ENCODE measurements at places on chromosomes 6 and 20.

DNA sequence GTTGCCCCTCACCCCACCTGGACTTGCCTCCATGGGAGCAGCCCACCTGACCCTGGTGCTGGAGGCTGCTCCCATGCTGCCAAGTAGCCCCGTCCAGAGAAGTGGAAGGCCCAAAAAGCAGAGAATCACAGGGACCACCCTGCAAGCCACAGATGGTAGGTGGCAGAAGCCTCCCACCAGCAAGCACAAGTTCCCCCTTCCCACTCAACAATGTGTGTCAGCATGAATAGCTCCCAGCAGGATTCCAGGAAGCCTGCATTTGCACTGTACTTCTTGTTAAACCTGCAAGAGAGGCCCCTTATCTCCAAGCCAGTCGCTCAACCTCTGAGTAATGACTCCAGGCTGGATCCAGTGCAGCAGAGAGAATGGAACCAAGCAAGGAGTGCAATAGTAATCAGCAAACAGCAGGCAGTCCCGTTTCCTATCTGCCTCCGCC lies 180.8 kb upstream of the CST7 start:
- DNase-seq: no peak

DNA sequence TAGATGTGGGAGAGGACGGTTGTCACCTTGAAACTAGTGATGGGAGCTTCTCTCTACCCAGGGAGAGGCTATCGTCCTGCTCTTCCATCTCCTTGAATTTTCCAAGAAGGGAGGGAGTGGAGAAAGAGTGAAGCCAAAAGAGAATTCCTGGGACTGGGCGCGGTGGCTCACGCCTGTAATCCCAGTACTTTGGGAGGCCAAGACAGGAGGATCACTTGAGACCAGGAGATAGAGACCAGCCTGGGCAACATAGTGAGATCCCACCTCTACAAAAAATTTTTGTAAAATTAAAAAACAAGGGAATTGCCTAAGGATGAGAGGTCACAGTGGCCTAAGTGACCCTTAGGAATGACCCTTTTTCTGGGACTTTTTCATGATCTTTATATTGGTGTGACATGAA lies 8.8 kb downstream of the MYH7B start:
- no peak for DNase-seq

- DNase-seq: no peak
Observed at GRCh38 chr6:144158133-144158532, 7.8 kb downstream of the STX11 start.

DNA sequence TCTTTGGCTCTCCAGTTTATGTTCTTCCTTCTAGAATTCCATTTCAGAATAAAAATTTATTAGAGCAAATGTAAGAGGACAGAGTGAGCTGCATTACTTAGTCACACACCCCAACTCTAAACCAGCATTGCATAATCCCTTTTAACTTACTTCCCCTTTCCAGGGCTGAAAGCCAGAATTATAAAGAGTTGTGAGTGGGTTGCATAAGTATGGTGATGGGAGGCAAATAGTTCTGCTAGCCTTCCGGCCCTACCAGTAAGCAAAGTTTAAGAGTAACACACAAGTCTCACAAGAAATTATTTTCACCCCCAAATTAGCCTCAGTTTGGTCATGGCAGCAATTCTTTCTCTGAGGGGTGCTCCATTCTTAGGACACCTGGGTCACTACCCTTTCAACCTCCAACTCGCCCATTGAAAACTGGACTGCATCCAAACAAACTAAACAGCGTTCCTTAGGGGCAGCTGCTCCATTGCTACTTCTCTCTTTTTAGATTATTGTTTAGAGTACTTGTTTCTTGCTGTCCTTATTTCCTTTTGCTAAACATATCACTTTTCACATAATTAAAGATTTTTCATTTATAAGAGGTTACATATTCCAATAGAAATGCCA lies 1.6 kb downstream of the KIAA0408 start:
- peak; percentile 92 for DNase-seq

- DNase-seq: no peak
Observed at GRCh38 chr6:163835439-163836171, 421.1 kb downstream of the QKI start.

GRCh38 chr6:125066964-125067363 lies 86.6 kb upstream of the TPD52L1 start:
- peak; percentile 47 for DNase-seq

DNA sequence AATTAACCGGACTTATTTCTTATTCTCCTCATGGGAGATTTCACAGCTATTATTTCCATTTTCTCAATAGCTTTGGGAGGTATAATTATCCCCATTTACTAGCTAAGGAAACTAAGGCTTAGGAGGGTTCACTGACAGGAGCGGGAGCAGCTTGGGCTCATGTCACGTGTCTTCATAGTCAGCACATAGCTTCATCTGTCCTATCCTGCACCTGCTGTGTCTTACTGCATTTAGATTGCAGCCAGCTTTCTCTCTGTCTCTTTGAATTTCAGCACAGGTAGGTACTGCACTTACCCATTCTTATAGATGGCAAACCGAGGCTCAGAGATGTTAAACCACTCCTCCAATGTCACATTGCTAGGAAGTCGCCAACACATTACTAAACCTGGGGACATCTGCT lies 839.9 kb downstream of the MAFB start:
- no peak for DNase-seq

- DNase-seq: no peak
Observed at GRCh38 chr6:87747646-87748045, 45.6 kb upstream of the AKIRIN2 start.

GRCh38 chr20:36315545-36316351 lies 9.6 kb downstream of the DLGAP4 start:
- DNase-seq: no peak

DNA sequence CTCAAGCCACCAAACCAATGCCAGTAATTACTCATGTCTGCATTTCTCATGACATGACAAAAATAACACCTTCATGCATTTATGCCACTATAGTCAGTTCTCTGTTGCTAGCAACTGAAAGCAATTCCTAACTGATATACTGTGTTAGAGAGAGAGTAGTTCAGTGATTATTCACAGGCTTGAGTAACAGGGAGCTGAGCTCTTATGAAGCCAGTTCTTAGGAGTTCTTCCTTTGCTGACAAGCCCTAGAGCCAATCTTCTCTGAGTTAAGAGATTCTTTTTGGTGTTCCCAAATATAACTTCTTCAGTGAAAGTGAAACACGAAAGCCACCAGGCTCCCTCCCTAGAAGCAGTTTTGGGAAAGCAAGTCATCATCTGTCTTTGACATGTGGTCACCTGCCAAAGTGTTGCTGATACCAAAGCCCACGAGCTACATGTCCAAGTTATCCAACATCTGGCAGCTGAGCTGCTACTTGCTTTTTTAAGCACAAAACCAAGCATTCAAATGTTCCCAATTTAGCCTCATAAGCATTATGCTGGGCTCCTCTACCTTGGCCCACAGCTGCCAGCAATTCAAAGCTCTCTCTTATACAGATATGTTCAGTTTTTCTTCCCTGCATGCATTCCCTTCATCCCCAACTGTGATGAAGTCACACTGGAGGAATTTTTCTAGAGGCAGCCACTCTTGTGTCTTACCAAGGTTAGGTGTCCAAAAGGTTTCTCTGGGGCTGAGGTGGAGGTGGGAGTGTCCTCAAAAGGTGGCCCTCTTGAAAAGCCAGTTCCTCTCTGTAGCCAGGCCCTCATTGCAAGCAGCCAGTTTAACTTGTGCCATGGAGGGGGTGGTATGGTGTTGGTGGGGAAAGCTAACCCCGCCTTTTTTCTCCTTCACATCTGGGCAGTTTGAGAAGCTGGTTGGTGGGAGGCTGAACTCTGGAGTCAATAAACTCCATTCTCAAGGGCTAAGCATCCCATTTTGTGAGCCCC lies 92.7 kb upstream of the ARMC2 start:
- DNase-seq: no peak

GRCh38 chr6:133108419-133108818 lies 132.7 kb upstream of the EYA4 start:
- no peak for DNase-seq

DNA sequence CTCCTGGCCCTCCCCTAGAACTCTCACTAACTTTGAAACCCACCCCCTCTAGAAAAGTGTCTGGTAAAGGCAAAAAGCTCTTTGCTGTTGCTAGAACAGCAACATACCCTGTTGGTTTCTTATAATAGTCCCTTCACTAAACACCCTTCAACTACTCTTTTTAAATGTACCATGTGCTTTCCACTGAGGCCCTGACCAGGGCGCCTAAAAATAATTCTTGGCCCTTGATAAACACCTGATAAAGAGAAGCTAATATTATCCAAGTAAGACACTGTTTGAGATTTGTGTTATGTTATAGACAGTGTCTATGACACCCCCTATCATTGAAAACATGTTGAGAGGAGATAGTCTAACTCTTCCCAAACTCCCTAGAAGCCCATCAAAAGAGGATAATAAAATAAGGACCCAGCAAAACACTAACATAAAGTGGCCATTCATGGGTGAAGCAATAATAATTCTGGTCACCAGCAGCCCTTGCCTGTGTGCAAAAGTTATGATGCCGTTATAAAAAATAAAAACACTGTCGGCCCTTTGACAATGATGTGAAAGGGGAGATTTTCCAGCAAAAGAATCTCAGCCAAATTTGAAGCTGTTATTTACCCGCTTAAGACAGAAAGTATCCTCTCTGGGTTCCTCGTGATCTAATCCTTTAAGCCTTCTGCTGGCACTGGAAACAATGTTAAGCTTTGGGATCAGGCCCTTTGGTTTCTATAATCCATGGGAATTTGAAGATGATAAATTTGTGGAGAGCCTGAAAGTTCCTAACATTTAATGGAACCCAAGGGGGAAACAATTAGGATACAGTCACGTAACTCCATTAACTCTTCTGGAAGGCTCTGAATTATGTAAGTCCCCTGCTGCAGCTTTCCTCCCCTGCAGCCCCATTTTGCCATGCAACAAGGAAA lies 122.6 kb upstream of the PLCB4 start:
- DNase-seq: no peak

DNA sequence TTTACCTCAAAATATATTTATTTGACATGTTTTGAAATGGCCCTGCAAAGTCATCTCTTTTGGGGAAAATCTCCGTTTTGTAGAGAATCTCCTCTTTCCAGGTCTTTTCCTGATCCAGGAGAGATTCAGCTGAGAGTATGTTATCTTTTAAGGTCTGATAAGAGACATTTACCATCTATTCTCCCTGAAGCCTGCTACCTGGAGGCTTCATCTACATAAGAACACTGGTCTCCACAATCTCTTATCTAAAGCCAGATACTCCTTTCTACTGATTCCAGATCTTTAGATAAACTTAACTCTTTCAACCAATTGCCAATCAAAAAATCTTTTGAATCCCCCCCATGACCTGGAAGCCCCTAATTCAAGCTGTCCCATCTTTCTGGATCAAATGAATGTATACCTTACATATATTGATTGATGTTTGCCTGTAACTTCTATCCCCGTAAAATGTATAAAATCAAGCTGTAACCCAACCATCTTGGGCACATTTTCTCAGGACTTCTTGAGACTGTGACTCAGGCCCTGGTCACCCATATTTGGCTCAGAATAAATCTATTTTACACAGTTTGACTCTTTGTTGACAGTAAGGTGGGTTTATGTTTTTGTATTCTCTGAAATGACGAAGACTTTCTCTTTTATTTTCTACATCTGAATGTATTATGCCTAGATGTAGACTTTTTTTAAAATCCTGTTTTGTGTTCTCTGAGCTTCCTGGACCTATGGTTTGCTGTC lies 95.5 kb downstream of the ECT2L start:
- DNase-seq: no peak

DNA sequence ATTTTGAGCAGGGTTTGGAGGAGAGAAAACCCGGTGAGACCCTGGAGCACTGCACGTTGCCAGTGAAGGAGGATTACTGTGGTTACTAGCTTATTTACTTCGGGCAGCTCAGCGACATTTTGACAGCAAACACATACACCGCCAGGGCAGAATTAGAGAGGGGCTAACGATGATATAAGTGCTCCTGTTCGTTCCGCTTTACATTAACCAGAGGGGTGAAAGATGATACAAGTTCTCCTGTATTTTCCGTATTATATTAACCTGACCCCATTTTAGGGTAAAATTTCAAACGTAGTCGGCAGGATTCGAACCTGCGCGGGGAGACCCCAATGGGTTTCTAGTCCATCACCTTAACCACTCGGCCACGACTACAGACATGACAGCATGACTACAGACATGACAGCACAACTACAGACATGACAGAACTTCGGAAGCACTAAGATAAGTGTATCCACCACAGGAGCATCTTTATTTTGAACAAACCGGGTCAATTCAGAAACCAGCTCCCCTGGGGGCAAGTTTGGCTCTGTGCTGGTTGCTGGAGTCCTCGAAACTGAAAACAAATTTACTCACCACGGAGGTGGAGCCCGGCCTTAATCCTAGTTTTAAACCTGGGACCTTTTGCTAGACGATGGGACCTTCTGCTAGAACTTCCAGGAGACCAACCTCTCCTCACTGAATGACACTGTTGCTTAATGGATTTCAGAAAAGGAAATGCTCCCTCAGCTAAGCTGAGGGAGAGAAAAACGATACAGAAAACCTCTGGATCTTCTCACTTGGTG lies 80.4 kb upstream of the ZNF184 start:
- no peak for DNase-seq

DNA sequence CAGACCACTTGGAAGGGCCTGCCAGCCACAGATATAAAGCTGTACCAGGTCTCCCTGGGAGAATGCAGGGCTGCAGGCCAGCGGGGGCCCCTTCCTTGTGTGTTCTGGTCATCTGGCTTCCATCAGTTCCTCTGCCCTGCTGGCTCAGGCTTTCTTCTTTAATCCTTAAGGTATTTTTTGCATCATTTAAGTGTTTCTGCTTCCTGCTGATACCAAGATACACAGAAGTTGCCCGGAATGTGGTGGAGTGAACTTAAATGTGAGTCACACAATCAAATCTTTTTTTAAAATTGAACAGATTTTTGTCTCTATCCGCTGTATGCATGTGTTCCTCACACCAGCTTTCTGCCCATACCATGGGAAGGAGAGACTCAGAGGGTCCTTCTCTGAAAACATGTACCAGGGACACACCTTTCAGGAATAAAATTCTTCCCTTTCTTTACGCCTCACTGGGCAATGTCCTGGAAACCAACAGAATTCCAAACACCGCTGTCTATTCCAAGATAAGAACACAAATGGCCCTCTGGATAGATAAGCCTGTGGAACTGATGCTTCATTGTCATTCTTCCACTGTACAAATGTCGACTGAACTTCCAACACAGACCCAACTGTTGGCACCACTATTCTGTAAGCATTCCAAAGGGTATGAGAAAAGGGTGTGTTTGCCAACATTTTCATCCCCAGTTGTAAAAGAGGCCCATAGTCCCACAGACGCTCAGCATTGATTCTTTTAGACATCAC lies 206.2 kb upstream of the MYLIP start:
- DNase-seq: no peak

DNA sequence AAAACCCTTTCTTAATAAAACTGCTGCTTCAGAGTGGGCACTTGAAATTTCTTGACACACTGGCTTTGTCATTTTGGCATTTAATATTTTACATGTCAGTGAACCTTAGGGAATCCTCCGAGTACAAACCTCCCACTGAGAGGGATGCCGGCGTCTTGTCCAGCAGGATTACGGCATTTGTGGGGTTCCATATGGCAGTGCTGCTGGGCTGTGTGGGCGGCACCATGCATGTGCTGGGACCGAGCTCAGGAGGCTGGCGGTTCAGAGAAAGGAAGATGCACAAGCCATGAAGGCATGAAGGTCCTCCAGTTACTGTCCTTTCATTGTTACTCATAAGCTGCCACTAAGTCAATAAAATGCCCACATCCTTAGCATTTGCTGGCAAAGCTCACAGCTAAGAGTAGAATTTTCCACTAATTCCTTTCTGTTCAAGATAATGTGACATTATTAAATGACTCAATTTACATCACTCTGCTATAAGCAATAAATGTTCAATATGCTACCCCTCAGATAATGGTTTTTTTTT lies 61.4 kb downstream of the LY86 start:
- DNase-seq: no peak

- no peak for DNase-seq
Observed at GRCh38 chr20:35015863-35016193, 60.2 kb downstream of the MYH7B start.

- no peak for DNase-seq
Observed at GRCh38 chr6:51553246-51554015, 534.0 kb downstream of the PKHD1 start.

Data from bone marrow (tissue), 2 donors.